ENCODE measurements at places on chromosomes 12 and 14.

DNA sequence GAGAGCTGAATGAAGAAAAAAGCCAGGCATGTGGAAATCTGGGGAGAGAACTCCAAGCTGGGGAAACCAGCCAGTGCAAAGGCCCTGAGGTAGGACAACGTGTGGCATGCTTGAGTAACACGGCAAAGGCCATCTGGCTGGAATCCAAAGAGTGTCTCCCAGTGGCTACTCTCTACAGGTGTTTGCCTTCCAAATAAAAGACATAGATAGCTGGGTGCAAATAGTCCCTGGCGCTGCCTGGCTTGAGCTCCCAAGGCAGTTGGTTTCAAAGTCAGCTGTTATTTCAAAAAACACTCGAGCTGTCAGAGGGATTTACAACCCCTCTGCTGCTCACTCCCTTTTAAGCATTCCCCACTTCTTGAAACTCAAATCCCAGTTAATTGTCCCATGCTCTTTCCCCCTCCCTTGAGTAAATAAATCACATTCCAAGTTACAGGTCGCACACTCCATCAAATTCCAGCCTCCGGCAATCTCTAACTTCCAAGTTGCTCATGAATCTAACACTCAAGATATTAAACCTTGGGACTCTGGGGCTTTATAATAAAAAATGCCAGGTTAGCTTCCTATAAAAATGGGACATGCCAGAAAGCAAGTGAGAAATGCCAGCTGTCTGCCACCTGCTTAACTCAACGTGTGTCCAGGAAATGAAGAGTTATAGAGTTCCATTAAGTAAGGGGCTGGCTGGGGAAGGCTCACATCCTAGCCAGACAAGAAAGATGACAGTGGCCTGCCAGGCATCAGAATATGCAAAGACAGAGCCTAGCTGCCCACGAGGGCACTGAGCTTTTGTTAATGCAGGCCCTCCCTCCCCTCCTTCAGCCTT is 133.6 kb upstream of the NOS1 start:
- DNase-seq: no peak

GRCh38 chr12:71276541-71276940 is 118.7 kb upstream of the TSPAN8 start:
- DNase-seq: no peak

DNA sequence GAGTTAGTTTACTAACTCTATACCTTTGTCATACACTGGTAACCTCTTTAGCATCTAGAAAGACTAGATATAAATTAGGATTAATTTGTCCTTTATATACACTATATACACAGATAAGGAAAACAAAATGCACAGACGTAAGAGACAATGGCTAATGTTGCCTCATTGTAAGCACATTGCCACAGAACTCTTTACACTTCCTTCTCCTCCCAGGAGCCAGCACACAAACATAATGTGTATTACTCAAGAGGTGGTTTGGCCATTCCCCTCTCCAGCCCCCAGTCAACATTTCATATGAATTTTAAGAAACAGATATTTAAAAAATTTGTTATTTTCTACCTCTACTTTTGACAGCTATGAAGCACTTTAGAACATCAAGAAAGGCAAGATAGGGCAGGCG is 131.4 kb upstream of the OR4E1 start:
- DNase-seq: no peak

GRCh38 chr14:89110110-89110509 is 285.7 kb downstream of the TTC8 start:
- DNase-seq: no peak

GRCh38 chr12:48119834-48120195 is 651 bp downstream of the PFKM start:
- no peak for DNase-seq

DNA sequence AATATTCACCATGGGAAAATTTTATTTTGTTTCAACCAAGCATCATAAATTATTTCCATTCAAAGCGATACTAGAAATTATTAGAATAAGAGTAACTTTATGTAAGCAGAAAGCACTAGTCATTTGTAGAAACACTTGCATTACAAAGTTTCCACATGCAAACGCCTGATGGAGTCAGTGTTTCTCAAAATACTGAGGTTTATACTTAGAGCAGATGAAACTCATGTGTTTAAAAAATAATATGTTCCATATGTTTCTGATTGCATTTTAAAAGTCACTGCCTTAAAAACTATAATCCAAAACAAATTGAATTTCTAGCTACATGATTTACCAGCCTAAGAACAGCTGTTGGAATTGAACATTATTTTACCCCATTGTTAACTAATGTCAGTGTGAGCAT is 1246.4 kb downstream of the SLC16A7 start:
- no peak for DNase-seq

DNA sequence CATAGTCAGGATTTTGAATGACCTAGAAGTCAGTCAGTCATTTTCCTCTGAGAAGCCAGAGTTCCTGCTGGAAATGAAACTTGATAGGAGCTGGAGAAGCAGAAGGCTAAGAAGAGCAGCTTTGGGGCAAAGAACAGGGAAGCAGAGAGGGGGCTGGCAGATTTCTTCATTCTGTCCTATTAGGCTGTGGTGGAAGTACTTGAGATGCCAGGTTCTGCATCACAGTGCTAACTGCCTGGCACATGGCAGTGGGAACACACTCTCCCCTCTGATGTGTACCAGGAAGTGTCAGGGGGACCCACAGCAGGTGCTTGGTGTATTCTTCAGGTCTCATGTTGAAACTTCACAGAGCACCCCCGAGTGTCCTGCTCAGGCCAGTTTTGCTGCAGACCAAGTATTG is 61.0 kb downstream of the SUSD6 start:
- DNase-seq: no peak

- DNase-seq: no peak
Observed at GRCh38 chr14:92589213-92589852, 75.8 kb downstream of the RIN3 start.

DNA sequence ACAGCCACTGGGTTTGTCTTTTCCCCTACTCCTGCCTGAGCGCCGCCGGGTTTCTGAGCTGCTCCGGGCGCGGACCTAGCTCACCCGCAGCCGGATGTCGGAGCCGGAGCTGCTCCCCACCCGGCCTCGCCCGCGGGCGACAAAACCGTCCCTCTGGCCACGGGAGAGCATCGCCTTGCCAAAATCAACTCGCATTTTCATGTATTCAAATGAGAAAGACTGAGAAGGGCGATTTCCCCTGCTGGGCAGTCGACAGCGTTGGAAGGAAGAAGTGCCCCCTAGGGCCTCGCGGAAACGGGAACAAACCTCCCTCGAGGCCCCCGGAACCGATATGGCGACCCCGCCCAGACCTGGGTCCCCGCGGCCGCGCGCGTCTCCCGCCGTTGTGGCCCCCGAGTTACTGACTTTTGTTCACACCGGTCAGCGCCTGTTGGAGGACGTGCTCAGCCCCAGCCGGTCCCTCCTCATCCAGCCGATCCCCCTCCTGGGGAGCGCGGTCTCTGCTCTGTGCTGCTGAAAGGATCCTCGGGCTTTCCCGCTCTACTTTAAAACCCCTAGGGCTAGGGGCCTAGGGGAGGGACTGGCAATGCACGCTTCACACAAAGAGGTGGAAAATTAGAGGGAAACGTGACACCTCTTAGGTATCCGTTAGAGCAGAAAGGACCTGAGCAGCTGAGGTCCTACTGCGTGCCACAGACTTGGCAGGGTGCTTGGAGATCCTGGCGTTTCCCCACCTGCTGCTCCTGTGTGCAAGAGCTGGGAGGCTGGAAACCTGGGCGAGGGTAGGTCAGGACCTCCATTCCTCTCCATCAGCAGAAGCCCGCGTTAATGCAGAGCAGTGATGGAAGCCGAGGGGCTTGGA is 4.3 kb downstream of the TTC6 start:
- DNase-seq: peak; percentile 57

DNA sequence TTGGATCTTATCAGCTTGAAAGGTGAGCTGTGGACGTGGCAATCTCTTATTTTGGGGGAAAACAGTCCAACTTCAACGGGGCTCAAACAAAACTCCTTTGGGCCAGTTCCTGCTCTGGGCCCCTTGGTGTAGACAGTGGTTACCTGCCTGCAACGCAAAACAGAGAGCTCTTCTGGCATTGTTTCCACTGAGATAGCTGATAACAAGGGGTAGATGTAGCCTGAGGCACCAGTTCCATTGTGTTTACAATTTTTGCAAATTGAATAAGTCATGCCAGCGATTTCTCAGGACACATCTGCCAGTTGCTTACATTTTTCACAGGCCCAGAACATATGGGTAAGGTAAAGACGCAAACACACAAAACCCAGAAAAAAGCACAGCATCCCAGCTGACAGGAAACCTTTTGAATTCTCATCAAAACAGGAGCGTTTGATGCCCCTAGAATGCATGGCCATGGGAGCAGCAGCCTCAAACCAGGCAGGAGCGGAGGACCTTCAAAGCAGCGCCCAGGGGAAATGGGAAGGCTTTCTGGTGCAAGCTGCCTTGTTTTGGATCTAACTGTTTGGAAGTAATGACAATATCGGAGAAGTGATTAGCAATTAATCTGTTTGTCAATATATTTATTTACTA is 259.7 kb downstream of the AACS start:
- DNase-seq: no peak

GRCh38 chr12:101051901-101052550 is 158.0 kb downstream of the SLC5A8 start:
- DNase-seq: peak; percentile 68

DNA sequence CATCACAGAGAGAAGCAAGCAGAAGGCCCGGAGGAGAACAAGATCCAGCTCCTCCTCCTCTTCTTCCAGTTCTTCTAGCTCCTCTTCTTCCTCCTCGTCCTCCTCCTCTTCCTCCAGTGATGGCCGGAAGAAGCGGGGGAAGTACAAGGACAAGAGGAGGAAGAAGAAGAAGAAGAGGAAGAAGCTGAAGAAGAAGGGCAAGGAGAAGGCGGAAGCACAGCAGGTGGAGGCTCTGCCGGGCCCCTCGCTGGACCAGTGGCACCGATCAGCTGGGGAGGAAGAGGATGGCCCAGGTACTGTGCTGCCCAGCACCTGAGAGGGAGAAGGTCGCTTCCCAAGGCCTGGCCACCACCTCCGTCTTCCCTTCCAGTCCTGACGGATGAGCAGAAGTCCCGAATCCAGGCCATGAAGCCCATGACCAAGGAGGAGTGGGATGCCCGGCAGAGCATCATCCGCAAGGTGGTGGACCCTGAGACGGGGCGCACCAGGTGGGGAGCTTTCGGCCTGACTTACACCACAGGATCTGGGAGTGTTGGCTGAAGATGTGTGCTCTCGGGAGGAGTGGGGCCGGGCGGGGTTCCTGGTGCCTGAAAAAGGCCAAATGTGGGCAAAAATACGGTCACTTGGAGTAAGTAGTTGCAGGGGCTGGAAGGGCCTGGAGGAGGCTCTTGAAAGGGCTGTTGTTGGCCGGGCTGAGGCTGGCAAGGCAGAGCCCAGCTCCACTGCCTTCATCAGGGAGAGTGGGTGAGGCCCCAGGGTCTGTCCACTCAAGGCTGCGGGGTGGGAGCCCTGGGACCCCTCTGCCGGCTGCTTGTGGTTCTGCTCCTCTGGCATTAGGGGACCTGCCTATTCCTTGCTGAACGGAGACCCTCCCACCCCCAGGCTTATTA is 1.4 kb downstream of the ARL6IP4 start:
- DNase-seq: no peak

DNA sequence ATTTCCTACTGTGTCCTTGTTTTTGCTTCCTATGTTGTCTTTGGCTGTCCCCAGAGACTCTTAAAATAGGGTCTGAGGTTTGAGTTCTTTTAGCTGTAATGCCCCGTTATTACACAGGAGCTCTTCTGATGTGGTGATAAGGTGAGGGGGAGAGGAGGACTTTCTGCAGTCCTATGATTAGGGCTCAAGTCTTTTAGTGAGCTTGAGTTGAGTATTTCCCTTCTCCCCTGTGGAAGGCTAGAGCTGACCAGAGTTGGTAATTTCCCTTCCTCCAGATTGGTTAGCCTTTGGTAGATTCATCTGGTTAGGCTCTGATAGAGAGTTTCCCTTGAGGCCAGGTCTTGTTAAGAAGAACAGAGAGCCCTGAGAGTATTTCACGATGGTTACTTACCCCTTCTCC is 4.3 kb upstream of the HIF1A start:
- no peak for DNase-seq

DNA sequence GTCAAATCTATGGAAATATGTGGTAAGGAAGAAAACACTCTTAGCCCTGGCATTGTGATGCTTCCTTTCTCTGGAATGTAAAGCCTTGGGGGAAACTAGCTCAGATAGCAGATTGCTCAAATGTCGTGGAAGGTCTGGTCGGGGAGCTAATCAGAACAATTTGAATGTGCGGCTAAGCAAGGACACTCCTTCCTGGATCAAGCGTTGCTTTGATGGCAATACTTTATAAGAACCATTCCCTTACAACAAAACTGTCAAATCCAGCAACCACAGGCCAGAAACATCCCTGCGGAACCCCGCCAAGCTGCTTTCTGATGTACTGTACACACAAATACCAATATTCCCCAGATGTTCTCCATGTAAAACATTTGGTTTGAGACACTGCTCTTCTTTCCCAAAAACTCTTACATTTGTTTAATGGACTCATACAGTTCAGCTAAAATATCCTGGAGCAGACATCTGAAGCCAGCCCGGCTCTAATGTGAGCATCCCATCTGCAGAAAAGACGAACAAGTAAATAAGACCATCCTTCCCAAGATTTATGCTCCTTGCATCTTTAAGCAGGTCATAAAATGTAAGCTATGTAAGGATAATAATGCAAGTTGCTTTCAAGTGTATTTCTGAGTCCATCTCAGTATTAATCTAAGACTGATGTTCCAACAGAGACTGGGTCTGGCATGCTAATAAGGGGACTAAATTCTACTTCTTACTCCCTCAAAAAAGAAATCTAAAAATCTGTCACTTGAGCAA is 20.2 kb downstream of the NUAK1 start:
- DNase-seq: no peak

DNA sequence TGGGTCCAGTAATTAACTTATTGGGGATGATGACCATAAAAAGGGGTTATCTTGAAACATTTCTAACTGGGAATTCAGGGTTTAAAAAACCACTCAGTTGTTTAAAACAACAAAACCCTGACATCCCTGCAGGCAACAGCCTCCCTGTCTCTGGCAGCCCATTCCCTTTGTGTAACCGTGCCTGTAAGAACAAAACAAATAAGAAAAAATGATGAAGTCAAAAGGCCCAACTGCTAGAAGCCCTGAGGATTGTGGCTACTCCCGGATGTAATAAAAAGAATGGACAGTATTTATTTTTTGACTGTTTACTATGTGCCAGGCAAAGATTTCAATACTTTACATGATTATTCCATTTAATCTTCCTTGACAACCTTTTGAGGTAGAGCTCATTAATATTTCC is 75.3 kb downstream of the TMCC3 start:
- DNase-seq: no peak

DNA sequence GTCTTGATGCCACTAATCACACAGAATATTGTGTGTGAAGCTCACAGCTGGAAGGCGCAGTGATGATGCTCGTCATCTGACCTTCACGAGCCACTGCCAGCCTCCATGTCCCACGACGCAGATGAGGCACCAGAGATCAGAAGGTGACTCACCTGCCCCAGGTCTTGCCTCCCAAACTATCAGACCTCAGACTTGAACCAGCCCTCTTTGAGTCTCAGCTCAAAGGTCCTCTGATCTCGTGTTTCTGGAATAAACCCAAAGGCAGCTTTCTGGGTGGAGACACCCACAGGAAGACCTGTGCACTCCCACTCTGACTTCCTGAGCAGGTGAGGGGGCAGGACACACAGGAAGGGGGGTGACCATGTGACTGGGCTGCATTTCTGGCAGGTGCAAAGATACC is 19.6 kb upstream of the CHGA start:
- no peak for DNase-seq

GRCh38 chr12:27844366-27845090 is 64.5 kb upstream of the MANSC4 start:
- DNase-seq: peak; percentile 26

GRCh38 chr14:22671622-22672021 is 27.5 kb upstream of the OR6J1 start:
- no peak for DNase-seq

- no peak for DNase-seq
Observed at GRCh38 chr12:111412007-111412829, 6.5 kb downstream of the SH2B3 start.
